T-helper 9 cell (primary cell): ENCODE measurements at places on chromosomes 12 and 14.
A peak's percentile ranks its signal among the peaks of the same experiment; 100 is the strongest.

DNA sequence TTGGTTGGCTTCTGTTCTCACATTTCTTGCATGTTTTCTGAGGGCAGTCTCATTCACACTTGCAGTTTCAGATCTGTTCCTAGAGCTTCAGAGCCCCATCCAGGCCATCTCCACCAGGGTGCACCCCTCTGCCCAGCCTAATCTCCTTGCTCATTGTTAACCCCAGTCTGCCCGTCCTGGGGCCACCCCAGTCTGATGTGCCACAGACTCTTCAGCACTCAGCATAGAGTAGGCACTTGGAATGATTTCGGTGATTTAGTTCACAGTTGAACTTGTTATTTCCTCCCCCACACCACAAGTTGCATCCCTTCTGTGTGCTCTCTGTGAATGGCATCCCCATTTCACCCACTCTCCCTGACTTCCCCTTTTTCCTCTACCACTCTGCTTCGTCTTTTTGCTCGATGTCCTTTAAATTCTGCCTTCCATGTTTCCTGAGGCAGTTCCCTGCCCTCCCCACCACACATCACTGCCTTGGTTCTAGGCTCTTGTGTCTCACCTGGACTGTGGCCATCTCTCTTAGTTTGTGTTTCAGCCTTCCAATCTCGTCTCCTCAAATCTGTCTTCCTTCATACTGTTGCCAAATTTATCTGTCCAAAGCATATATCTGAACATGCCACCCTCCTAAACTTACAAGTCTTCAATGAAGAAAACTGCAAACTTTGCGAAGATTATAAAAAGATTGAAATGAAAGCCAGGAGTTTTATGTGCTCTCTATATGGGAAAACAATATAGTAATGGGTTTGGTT is 41.5 kb downstream of the ANO6 start:
- DNase-seq = no peak

GRCh38 chr12:93059925-93060665 is 131.0 kb upstream of the EEA1 start:
- no peak for DNase-seq

DNA sequence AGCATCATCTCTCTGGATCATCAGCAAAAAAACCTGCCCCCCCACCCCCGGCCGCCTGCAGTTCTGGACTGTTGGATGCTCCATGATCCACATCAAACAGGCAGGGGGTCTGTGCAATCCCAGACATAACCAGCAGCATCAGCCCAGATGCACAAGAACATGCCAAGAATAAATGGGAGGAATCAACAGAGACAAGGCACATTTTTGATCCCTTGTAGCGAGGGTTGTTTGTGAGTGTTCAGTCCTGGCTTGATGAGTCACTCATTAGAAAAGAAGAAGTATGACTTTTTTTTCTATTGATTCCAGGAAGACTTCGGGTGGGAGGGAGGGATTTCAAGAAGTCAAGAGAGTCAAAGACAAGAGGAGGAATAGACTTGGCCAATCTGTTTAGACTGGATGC is 244.2 kb downstream of the KSR2 start:
- no peak for DNase-seq

DNA sequence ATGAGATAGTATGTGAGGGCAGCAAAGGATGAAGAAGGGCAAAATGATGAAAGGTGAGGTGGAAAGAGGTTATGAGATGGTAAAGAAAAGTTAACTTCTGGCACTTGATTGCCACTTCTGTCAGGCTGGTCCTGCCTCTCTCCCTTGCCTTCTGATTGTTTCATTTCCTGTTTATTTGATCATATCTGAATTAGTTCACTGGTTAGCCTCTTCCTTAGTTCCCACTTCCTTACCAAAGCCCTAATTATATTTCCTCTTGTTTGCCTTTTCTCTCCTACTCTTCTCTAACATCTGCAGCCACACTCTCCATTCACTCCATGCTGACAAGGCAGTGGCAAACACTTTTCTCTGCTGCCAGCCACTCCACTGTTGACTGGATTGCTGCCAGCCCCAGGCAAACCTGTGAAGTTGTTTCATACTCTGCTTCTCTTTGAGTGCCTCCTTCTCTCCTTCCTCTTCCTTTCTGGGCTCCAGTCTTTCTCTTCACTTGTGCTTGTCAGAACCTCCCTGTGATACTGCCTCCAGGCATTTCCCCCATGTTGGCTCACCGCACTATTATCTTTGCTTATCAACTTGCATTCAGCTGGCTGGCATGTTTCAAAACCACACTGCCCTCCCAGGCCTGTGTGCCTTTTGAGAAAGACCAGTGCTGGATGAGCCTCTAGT is 8.1 kb downstream of the PNP start:
- peak; percentile 24 for DNase-seq

DNA sequence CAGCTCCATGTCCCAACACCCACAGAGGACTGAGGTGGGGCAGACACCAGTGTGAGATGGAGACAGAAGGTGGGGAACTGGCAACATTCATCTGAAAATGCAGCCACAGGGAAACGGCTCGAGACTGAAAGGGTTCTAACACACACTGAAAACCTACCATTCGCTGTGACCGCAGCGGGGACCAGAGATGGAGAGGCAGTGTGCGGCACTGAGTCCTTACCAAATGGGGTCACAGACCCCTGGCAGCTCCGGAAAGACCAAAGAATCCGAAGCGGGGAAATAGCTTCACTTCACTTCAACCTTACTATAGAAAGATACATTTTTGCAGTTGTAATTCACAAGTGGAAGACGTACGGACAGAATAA is 9.6 kb downstream of the BAG5 start:
- DNase-seq = no peak

DNA sequence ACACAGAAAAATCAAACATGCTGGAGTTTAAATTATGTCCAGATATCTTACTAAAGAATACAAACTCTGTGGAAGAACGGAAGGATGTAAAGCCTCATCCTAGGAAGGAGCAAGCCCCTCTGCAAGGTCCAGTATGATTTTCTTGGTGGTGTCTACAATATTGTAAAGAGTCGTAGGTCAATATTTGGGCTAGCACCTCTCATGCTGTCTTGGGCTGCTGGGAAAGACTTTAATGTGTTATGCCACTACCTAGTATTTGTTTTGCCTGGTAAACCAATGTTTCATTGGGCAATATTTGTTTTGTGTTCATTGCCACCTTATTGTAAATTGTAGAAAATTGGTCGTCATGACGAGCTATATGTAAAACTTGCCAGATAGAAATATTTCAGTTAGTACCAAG is 26.6 kb downstream of the RESF1 start:
- no peak for DNase-seq

GRCh38 chr12:76878099-76878898 is 520 bp downstream of the CSRP2 start:
- no peak for DNase-seq

DNA sequence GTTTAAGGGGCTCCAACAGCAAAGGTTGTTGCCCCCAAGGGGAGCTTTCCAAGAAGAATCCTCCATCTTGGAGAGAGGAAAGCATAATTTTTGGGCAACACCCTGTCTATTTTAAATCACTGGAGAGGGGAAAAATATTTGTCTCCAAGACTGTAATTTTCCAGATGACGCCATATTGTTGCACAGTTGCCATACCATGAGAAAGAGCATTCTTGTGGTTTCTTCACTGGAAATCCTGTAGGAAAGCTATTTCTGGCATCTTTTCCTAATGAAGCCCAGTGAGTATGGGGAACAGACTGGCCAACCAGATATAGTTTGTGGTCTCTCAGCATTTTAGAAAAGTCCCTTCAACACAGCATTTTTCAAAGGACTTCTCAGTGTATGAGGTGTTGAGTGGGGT is 88.1 kb upstream of the MANSC4 start:
- DNase-seq = no peak

DNA sequence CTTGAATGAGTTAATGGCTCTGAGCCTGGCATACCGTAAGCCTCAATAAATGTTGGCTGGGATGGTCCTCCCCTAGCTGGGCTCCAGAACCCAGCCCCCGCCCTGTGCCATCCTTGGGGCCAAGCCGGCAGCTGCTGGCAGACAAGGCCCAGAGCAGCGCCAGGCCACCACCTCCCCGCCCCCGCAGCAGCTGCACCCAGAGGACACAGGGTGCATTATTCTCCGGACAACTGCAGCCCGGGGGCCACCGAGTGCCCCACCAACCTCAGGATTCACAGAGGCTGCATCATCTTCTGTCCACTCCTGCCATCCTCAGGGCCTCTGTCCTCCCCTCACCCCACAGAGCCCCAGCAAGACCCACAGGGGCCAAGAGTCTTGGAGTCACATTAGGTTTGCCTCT is 92.7 kb downstream of the NCOR2 start:
- no peak for DNase-seq

- no peak for DNase-seq
These were observed 154.3 kb downstream of the CEP83 start for GRCh38 chr12:94305130-94305957.

DNA sequence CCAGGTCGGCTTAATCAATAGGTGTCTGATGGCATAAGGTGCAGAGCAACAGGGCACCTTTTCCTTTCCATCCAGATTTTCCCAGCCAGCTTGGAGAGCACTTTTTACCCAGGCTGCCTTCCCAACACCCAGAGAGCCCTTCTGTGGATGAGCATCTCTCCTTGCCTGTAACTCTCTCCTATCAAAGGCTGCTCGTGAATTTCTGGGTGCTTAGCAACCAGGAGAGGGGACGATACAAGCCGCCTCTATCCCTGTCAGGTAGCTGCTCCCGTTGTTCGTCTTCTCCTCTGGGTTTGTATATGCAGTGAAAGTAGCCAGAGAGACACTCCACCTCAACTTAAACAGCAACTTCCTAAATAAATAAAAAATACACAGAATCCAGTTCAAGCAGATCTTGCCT is 124.2 kb downstream of the CACNA1C start:
- no peak for DNase-seq

GRCh38 chr12:85603556-85603955 is 232.7 kb downstream of the RASSF9 start:
- no peak for DNase-seq

GRCh38 chr12:123270214-123271000 is 1.2 kb downstream of the CDK2AP1 start:
- no peak for DNase-seq

- DNase-seq = no peak
These were observed 158.4 kb downstream of the C12orf50 start for GRCh38 chr12:87870493-87871460.

DNA sequence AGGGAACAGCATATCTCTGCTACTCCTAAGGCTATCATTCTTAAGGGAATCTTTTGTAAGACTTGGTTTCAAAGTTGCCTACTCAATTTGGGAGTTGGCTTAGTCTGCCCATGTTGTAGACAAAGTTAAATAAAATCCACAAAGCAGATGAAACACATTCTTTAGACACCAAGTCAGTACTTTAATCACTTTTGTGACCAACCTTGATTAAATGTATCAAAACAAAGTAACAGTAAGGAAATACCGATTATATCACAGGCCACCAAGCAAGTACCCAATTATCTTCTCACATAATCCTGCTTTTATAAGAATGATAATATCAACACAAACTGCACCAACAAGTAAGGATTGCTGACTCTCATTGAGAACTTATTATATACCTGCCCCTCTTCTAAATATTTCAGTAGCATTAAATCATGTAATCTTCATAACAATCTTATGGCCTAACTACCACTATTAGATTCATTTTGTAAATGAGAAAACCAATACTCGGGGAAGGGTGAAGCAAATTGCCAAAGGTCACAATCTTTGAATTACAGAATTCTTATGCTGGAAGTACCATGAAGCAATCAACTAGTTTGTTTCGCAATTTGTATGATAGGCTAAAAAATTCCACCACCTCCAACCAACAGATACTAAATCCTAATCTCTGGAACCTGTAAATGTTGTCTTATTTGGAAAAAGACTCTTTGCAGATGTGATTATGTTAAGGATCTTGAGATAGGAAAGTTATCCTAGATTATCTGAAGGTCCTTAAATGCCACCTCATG is 12.6 kb upstream of the DIO2 start:
- DNase-seq = no peak

- no peak for DNase-seq
These were observed 90.8 kb downstream of the LIN7A start for GRCh38 chr12:80846952-80847351.

GRCh38 chr14:20328705-20329104 is 4.4 kb downstream of the CCNB1IP1 start:
- no peak for DNase-seq

GRCh38 chr14:96422992-96423391 is 31.1 kb downstream of the AK7 start:
- DNase-seq = no peak

- no peak for DNase-seq
These were observed 4.2 kb upstream of the PCK2 start for GRCh38 chr14:24089890-24090289.

GRCh38 chr12:3966376-3966775 is 93.2 kb upstream of the PARP11 start:
- no peak for DNase-seq

- DNase-seq = no peak
These were observed 99.5 kb downstream of the PRIMA1 start for GRCh38 chr14:93688820-93689219.

DNA sequence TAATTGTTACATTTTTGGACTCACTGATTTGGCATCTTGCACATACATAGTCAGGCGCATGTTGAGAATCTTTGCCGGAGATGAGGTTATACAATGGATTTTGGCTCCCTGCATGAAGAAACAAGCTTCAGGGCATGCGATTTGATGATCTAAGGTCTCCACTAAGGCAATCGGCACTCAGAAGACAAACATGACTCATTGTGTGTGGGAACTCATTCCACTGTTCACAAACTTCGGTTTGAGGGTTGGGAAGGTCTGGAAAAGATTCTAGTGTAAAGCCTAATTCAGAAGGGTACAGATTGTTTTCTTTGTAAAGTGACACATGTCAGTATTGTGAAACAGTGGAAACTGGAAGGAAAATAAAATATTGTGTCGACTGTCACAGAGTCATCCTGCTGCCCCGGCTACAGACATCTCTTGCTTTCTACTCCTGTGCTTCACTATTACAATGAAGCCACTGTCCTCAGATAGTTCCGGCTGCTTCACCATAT is 192.6 kb upstream of the HMGA2 start:
- no peak for DNase-seq

DNA sequence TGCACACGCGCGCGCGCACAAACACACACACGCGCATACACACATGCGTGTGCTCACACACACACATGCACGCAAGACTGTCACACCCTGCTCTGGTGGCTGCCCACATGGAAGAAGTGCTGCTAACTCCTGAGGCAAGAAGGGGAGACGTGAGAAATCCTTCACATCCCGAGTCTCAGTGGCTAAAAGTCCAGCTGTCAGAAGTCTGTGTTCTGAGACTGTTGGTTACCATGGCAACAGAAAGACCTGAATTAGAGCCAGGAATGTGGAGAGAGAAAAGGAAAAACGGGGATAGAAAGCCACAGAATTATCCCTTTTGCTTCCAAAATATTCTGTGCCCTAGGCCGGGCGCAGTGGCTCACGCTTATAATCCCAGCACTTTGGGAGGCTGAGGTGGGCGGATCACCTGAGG is 71.2 kb downstream of the PPFIBP1 start:
- no peak for DNase-seq

DNA sequence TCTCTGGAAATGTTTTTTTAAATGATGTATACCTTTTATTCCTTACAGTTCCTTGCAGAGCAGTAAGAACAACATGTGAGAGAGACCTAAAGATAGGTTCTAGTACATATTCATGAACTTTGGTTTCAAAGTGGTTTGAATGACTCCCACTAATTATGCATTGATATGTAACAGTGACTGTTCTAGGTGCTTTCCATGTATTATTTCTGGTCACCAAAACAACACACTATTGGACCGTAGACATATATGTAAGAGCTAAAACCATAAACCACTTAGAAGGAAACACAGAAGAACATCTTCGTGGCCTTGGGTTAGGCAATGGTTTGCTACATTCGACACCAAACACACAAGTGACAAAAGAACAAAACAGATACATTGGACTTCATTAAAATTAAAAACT is 37.9 kb downstream of the SOX5 start:
- no peak for DNase-seq

GRCh38 chr12:89433634-89434033 is 81.3 kb upstream of the DUSP6 start:
- no peak for DNase-seq

GRCh38 chr12:116538076-116538591 is 21.0 kb upstream of the MAP1LC3B2 start:
- DNase-seq = no peak
